ENCODE measurements at places on chromosomes 7 and 10. TPM values are rescaled to one million over a fixed set of nuclear protein-coding genes. Genes with fewer than 3 reads are reported as not detected.

DNA sequence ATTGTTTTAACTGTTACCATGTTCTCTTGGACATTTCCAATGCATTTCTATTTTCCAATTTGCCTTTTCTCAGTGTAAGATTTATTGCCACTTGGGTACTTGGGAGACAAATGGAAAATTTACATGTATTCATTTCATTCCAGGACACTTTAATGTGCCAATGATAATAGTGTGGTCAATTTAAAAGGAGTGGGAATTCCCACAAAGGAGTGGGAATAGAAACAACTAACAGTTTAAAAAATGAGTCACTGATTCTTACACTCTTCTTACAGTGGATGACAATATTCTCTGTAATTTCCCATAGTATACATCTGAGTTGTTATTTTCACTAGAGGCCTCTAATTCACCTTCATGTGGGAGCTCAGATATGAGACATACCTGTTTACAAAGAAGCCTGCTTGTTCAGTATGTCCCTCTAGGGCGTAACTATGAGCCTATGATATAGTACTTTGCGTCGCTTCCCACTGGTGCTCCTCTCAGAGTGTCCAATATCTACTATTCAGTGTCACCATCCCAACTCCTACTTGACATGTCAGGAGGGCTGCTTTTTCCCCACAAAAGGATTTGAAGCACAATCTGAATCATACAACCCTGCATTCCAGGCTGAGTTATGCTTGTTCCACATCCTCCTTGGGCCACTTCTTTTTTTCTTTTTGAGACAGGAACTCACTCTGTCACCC, 301.3 kb downstream of the PHTF2 start:
- no peak for DNase-seq

Gene RADIL
- 2.2 TPM for polyA plus RNA-seq

- DNase-seq: no peak
Measured at GRCh38 chr7:23230641-23231101, 15.9 kb upstream of the GPNMB start.

DNA sequence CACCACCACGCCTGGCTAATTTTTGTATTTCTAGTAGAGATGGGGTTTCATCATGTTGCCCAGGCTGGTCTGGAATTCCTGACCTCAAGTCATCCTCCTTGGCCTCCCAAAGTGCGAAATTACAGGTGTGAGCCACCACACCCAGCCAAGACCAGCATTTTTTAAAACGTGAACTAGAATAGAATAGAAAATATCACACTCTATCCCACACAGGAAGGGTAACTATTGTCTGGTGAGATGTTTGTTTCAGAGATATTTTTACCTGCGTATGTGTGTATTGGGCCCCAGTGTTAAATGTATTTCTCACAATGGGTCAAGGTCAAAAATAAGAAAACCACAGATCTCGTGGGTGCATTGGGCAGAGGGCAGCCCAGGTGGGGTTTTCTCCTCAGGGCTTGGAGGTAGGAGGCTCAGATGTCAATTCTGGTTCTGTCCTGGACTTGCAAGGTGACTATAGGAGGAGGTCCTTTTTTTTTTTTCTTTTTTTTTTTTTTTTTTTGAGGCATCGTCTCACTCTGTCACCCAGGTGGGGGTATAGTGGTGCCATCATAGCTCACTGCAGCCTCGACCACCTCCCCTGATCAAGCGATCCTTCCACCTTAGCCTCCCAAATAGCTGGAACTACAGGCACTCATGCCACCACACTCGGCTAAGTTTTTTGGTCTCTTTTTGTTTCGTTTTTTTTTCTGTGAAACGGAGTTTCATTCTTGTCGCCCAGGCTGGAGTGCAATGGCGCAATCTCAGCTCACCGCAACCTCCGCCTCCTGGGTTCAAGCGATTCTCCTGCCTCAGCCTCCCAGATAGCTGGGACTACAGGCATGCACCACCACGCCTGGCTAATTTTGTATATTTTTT, 19.0 kb downstream of the SH2B2 start:
- DNase-seq: no peak

DNA sequence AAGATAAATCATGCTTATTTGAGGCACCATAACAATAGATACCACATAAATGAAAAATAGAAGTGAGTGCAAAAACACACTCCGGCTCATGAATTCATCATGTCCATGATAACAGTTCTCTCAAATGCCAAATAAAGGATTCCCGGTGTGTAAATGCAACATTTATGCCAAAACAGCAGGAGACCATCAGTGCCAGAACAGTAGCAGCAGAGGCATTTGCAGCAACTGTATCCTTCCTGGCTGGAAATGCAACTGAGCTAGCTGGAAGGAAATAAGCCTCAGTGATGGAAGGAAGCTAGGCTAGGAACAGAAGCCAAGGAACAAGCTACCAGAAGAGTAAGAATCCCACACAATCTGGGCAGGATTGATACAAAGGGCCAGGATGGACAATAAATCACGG, 79.9 kb upstream of the THSD7A start:
- no peak for DNase-seq

- DNase-seq: no peak
Measured at GRCh38 chr7:121953164-121953563, 80.2 kb downstream of the PTPRZ1 start.

GRCh38 chr10:49550563-49550962, 11.6 kb upstream of the ERCC6 start:
- DNase-seq: no peak

DNA sequence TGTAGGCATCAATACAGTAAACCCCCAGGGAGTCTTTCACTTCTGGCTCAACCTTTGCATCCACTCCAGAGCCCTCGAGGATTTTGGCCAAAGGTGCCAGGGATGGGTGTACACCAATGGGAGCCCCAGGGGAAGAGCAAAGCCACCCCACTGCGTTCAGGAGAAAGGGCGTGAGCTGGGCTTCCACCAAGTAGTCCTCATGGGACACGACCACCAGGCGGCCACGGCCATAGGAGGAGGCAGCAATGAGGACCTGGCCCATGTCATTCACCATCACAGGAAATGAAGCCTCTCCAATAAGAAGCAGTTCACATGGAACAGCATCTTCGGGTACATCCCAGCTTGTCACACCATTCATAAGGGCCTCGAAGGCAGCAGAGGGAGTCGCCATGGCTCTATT, 25.8 kb downstream of the TCAF1 start:
- no peak for DNase-seq

- no peak for DNase-seq
Measured at GRCh38 chr10:104016661-104017060, 49.7 kb downstream of the SLK start.

Gene NACAD
- 10.8 TPM for polyA plus RNA-seq

DNA sequence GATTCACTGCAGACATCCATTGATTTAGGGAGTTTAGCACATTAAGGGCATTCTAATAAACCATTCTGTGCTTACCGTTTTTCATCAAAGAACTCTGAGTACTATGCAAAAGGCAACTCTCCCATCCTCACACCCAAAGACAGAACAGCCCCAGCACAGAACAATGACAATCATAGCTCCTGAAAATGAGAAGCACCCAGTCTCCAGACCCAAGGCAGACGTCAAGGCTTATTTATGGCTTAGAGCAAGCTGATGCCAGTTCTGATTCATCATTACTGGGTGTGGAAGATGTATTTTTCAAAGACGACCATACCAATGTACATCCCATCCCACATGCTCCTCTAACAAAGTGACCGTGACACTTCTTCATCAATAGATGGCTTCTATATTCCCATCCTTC, 67.6 kb downstream of the OSBPL3 start:
- no peak for DNase-seq

Gene RSPH10B2
- polyA plus RNA-seq: 2.0 TPM

DNA sequence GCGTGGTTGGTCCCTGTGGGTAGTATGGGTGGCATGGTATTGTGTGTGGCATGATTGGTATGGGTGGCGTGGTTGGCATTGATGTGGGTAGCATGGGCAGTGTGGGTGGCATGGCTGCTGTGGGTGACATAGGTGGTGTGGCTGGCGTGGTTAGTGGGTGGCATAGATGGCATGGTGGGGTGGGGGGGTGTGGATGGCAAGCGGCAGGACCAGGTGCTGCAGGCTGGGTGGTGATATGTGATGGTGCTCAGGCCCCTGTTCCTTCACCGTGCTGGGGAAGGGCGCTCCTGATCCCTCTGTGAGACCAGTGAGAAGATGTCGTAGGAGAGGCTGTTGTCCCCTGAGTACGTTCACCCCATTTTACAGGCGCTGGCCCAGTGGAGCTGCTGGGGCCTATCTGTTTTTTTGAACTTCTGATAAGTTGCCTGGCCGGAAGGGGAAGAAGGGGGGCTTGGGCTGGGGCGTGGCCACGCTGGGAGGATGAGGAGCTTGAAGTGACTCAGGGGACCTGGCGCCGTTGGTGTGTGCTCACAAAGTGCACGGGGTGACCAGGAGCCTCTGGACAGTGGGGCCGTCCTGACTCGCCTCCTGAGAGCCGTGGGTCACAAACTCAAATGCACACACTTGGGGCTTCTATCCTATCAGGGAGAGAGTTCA, 17.5 kb downstream of the INPP5A start:
- DNase-seq: no peak

DNA sequence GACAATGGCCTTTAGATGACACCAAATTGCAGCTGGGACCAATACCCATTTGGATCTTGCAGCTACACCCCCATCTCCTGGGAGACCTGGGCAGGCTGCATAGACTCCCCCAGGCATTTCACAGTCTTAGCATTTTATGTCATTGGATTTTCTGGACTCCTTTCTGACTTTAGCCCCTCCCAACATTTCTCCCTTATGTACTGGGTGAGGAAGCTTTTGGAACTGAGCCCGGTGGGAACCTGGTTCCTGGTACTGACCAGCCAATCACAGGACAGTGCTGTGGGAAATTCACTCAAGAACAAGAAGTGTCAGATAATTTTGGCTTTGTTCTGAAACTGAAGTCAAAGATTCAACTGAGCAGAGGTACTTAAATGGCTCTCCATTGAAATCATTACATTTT, 177.7 kb downstream of the ACTR3B start:
- DNase-seq: no peak

- peak; percentile 42 for DNase-seq
Measured at GRCh38 chr7:116393654-116394053, 105.9 kb upstream of the CAV2 start.

GRCh38 chr7:158617737-158618128, 30.1 kb upstream of the PTPRN2 start:
- no peak for DNase-seq

Gene ENKUR
- polyA plus RNA-seq: 3.7 TPM
